ENCODE measurements at places on chromosomes 5 and 9.
A peak's percentile ranks its signal among the peaks of the same experiment; 100 is the strongest.

DNA sequence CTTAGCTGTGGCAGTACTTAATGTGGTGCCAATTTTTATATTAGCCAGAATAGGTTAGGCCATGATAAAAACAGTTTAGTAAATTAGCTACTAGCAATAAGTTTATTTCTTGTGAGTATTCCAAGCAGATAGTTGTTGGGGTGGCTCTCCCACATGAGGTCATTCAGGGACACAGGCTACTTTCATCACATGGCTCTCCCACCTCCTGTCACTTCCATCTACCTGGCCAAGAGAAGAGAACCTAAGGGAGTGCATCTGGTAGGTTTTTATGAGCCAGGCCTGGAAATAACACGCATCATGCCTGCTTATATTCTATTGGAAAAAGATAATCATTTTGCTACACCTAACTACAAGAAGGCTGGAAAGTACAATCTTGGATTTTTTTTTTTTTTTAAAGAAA lies 161.4 kb upstream of the CCNH start:
- no peak for DNase-seq

GRCh38 chr5:138110266-138110963 lies 26.6 kb downstream of the WNT8A start:
- DNase-seq, result no peak

- DNase-seq, result no peak
Measured at GRCh38 chr5:146529984-146530383, 14.0 kb upstream of the GPR151 start.

DNA sequence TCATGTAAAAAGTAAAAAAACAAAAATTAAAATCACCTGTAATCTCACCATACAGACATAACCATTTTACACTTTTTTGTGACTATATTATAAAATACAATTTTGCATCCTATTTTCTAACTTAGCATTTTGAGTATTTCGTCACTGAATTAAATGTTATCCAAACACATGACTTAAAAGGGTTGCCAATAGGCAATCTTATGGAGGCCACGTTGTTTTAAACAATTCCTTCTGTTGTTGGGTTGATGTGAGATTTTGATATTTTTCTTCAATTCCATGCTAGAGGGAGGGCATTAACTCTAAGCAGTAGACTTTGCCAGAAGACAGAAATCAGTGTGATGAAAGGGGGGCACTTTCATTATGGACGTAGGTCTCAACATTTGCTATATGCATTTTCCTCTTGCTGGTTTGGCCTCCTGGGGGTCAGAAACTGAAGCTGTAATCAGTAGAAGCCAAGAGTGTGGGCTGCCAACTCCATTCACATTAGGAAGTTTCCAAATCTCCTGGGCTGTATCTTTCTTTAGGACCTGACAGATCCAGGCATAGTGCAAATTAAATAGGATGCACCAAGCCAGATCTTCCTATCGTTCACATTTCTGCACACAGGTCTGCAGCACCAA lies 614.2 kb upstream of the CLINT1 start:
- DNase-seq, result no peak

DNA sequence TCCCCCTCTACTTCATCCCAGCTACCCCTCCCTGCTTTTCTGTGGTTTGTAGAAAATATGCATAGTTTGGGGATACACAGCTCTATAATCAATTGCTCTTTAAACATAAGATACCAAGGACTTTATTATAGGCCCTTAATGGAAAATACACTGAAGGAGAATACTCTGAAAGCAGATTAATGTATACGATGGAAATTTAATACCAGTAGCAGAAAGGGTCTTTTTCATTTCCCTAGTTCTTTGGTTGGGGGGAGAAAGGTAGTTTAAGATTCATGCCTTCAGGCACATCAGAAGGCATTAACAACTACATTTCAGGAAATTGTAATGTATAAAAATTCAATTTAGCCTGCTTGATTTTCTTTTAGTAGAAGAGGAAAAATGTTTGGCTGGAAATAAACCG lies 452.9 kb upstream of the ZNF608 start:
- no peak for DNase-seq

- DNase-seq, result no peak
Measured at GRCh38 chr5:68250661-68251298, 35.2 kb downstream of the PIK3R1 start.

- no peak for DNase-seq
Measured at GRCh38 chr5:141342773-141343172, 856 bp upstream of the PCDHGA3 start.

- no peak for DNase-seq
Measured at GRCh38 chr5:126016256-126016655, 407.0 kb upstream of the GRAMD2B start.

- DNase-seq, result no peak
Measured at GRCh38 chr9:99818500-99818899, 3.2 kb upstream of the NR4A3 start.

DNA sequence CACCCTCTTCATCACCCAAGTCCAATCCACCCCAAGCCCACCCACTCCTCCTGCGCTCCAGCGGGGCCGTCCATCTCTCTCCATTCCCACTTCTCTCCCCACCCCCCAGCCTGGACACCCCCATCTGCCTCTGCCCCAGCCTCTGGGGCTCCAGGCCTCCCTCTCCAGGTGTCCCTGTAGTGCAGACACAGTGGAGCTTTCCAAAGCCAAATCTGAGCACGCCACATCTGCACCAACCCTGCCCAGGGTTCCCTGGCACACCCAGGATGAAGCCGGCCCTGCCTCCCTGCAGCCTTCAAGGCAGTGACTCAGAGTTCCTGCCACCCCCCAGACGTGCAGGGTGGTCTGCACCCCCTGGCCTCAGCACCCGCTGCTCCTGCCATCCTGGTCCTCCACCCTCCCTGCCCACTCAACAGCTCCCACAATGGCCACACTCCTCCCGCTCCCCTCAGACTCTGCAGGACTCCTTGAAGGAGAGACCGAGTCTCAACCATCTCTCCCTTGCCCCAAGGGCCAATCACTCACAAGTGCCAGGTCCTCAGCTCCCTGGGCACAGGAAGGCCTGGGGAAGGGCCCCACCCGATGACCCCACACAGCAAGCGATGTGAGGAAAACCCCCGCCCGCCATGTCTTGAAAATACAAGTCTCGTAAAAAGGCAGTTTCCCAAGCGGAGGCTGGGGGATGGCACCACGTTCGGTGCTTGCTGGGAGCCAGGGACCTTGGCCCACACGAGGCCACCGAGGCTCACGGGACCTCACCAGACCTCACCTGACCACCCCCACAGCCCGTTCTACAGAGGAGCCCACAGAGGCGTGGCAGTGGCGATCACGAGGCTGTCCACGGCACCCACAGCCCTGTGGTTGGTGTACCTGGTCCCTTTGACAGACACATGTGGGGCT lies 22.2 kb downstream of the VAV2 start:
- no peak for DNase-seq

- DNase-seq, result no peak
Measured at GRCh38 chr9:97505845-97506244, 4.4 kb downstream of the TMOD1 start.

- no peak for DNase-seq
Measured at GRCh38 chr9:18343784-18344183, 130.2 kb upstream of the ADAMTSL1 start.

DNA sequence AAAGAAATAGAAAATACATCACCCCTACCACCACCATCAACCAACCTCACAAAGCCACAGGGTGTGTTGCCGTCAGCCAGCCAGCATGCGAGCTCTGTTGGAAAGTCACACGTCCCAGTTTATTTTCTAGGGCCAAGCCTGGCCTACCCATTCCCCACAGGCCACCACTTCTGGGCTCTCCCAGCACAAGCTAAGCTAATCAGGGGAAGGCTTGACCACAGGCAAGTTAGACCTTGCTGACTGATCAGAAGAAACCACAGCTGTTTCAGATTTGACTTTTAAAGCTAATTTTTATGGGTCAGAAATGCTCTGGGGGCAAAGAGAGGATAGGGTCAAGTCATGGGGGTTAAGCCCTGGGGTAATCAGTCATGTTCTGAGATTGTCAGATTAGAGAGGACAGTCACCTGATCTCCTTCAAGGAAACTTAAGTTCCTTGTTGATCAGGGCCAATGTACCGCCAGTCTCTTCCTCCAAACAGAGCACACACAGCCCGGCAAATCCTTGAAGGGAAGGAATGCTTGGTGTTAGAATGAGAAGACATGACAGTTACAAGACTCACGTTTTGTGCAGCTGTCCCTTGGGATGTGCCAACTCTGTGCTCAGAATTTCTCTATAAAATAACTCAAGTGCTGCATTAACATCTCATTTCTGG lies 7.6 kb downstream of the SHB start:
- DNase-seq, result no peak

DNA sequence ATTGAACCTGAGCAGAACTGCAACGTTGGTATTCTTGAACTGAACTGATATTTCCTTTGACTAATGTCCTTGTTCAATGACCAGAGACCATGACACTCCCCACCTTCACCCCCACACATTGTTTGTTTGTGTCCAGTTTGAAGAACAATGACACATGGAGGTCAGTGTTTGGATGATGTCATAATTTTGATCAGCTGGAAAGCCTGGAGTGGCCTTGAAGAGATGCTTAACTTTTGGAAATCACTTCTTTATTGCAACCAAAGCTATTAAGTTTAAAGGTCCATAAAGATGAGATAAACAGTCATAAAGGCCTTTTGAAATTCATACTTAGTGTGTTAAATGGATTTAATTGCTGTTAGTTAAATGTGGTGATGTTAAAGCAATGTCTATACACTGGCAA lies 92.7 kb downstream of the TMC1 start:
- DNase-seq, result no peak

DNA sequence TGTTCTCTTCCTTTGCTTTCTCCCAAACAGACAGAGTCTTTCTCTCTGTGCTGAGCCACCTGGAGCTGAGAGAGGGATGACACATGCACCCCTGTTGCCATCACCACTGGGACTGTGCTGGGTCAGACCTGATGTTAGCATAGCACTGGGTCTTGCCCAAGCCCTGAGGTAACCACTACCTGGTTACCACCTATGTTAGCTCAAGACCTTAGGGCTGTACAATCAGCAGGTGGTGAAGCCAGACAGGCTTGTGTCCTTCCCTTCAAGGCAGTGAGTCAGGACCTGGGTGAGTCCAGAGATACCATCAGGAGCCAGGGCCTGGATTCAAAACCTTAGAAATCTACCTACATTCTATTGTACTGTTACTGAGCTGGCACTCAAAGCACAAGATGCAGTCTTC lies 32.1 kb downstream of the FST start:
- DNase-seq, result no peak

GRCh38 chr5:98200726-98201541 lies 572.5 kb upstream of the RGMB start:
- no peak for DNase-seq

DNA sequence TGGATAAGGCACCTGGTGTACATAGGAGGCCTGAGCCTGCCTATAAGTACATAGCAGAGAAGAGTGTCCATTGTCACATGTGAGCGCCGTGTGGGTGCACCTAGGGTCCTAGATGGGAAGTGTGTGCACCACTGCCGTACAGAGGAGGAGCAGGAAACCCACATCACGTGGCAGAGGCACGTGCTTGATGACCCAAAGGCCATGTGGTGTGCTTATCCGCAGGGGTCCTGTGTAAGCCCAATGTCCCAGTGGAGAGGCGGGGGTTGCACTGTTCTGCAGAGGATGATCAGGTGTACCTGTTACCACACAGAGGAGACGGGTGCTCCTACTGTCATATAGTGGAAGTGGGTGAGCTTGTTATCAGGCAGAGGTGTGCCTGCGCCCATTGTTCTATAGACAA lies 354.1 kb upstream of the IRX2 start:
- no peak for DNase-seq

DNA sequence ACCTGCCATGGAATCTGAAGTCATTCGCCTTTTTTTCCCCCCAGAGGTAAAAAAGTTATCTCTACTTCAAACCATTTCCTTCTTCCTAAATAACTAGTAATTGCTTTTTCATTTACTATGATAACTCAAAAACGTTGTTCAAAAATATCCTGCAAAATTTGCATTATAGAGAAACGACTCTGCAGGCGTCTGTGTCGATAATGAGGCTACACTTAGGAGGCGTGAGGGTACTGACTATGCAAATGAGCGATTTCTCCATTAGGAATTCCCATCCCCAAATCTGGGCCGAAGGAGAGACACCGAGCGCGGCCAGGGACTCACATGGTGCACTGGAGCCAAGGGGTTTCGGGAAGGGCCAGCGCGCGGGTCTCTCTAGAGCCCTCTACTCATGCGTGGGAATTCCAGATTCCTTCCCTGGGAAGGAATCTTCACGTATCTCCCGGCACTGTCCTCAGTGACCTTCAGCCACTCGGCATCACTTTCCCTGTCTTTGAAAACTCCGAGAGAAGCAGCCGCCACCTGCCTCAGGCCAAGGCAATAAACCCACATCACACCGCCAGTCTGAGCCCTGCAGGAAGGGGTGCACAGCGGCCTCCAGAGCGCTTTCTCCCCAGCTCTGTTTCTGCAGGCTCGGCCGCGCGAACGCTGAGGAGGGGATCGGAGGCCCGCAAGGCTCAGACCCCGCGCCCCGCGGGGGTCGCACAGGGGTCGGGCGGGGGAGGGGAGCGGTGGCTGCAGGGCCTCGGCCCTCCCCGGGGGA lies 718 bp upstream of the DENND4C start:
- DNase-seq, result peak; percentile 90

DNA sequence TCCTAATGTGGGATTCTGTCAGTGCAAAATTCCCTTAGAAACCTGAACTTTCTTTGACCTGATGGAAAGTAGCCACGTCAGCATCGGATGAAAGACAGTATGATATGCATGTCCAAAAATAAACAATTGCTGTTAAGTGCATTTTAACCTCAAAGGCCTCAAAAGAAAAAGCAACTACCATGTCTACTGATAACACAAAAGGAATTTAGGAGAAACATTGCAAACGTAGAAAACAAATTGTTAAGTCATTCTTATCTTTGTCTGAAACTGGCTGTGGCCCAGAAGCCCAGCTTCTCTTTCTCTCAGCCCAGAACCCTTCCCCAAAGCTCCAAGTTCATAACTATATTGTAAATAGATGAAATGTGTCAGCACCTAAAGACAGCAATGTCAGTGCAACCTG lies 11.1 kb upstream of the LHFPL2 start:
- no peak for DNase-seq

DNA sequence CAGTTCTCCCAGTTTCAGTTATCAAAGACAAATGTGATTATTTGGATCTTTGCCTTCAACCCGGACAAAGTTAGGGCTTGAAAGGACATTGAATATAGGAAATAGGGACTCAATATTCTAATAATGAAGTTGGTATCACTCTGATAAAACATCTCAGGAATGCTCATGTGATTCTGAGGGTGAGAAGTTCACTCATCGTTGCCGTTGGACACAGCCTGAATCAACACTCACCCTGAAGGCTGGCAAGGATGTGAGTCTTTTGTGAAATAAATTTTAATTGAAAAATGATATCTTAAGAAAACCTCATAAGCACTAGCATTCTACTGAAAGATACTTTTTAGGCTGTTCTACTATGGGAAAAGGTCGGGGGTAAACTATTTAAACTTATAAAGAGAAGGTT lies 44.8 kb upstream of the C9orf72 start:
- no peak for DNase-seq

- DNase-seq, result no peak
Measured at GRCh38 chr5:88143693-88144218, 124.9 kb downstream of the TMEM161B start.

- DNase-seq, result no peak
Measured at GRCh38 chr5:41649659-41650058, 139.3 kb upstream of the PLCXD3 start.

- DNase-seq, result no peak
Measured at GRCh38 chr5:52531105-52531504, 256.6 kb upstream of the ITGA1 start.

Data from mesenteric fat pad (tissue), 1 donor.